Left lung (tissue), 14 donors: ENCODE measurements at places on chromosomes 1 and 21. TPM values are rescaled to one million over a fixed set of nuclear protein-coding genes. Genes with fewer than 3 reads are reported as not detected.

The PLA2G2F gene
- total RNA-seq = not detected

The PRDM15 gene
- 6.2 TPM for total RNA-seq

The CCDC190 gene
- 1.5 TPM for total RNA-seq

The DPT gene
- 10.7 TPM for total RNA-seq

The LCA5L gene
- total RNA-seq = 2.0 TPM

The FMN2 gene
- 0.20 TPM for total RNA-seq

The AUNIP gene
- 0.97 TPM for total RNA-seq

The CD84 gene
- 39.7 TPM for total RNA-seq

The LCK gene
- total RNA-seq = 3.3 TPM

The PRR9 gene
- total RNA-seq = not detected

The EXTL1 gene
- 0.13 TPM for total RNA-seq

The GBP7 gene
- total RNA-seq = not detected

The IVL gene
- total RNA-seq = 0.12 TPM

The FAM72B gene
- 1.1 TPM for total RNA-seq

The PADI3 gene
- not detected for total RNA-seq

The ZNF672 gene
- 35.5 TPM for total RNA-seq

The ZNF670 gene
- 3.8 TPM for total RNA-seq

The VWA5B1 gene
- total RNA-seq = 0.29 TPM

The SLC16A4 gene
- 12.0 TPM for total RNA-seq

The FMO3 gene
- 5.4 TPM for total RNA-seq

The TNFRSF4 gene
- total RNA-seq = 2.8 TPM
